Midbrain (tissue), 1 donor: ENCODE measurements at places on chromosomes 7 and 10.
A peak's percentile ranks its signal among the peaks of the same experiment; 100 is the strongest.

DNA sequence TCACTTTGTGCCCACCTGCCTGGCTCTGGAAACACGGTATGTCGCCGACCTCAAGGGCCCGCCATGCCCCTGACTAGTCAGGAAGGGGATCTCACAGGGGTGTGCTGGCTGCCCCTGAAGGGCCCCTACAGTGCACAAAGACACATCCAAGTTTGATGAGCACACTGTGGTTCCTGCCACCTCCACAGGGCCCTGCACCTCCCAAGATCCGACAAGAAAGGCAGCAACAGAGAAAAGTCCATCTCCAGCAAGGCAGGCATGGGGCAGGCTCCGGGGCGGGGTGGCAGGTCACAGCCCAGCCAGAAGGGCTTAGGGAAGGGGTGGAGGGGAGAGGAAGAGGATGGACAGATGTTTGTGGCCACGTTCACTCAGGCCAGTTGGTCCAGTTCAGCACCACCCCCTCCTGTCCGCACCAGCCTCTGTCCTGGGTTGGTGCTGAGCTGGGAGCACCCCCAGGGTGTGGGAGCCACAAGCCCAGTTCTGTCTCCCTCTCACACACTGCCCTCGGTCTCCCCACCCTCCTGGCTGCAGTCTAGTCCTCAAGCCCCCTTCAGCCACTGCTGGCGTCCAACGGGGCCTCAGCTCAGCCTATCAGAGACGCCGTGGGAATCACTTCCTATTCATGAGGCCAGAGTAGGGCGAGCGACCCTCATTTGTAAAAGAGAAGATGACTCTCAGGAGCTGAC lies 11.5 kb downstream of the DRGX start:
- no peak for DNase-seq

- DNase-seq = peak; percentile 14
Measured at GRCh38 chr7:148304083-148304335, 286.6 kb upstream of the C7orf33 start.

GRCh38 chr7:75916685-75917634 lies 2.0 kb downstream of the POR start:
- DNase-seq = no peak

- no peak for DNase-seq
Measured at GRCh38 chr10:25206693-25207414, 32.1 kb downstream of the GPR158 start.

- DNase-seq = no peak
Measured at GRCh38 chr10:128875956-128876736, 590.9 kb upstream of the MGMT start.

- no peak for DNase-seq
Measured at GRCh38 chr10:94859086-94859485, 79.4 kb upstream of the CYP2C9 start.

DNA sequence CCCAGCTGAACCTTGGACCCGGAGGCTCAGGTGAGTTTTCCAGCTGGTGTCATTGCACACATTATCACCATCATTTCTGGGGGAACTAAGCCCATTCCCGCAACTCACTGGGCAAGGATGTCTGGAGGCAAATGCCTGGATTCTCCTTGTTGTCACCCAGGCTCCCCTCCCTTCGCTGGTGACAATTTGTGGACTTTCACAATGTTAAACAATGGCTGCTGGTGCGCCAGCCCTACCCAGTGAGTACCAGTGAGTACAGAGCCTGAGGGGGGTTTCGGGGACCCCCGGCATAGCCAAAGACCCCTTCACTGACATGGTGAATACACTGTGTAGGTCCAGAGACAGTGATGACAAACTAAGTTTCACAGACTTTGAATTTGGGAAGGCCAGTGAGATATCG lies 189.2 kb downstream of the ADARB2 start:
- DNase-seq = no peak

GRCh38 chr10:89699581-89700064 lies 1.8 kb upstream of the KIF20B start:
- no peak for DNase-seq

GRCh38 chr10:86655596-86655995 lies 1.2 kb downstream of the OPN4 start:
- no peak for DNase-seq

- DNase-seq = no peak
Measured at GRCh38 chr10:107477266-107477665, 312.8 kb upstream of the SORCS1 start.

- no peak for DNase-seq
Measured at GRCh38 chr10:11131112-11131639, 113.5 kb downstream of the CELF2 start.
